Peyer's patch (tissue), 4 donors: ENCODE measurements at places on chromosomes 5 and 9. TPM values are rescaled to one million over a fixed set of nuclear protein-coding genes. Genes with fewer than 3 reads are reported as not detected.

- DNase-seq: no peak
Measured at GRCh38 chr9:116975126-116975525, 288.0 kb downstream of the TRIM32 start.

DNA sequence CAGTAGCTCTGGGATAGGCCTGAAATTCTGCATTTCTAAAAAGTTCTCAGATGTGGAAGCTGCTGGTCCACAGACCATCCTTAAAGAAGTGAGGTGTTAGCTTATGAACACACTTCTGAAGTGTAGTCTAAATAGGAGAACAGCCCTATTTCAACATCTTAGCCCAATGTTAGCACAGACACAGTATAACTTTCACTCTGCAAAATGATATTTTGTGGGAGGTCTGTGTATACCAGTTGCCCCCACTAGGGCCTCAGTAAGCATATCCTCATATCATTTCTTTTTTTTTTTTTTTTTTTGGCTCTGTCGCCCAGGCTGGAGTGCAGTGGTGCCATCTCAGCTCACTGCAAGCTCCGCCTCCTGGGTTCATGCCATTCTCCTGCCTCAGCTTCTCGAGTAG, 7.5 kb upstream of the HABP4 start:
- no peak for DNase-seq

DNA sequence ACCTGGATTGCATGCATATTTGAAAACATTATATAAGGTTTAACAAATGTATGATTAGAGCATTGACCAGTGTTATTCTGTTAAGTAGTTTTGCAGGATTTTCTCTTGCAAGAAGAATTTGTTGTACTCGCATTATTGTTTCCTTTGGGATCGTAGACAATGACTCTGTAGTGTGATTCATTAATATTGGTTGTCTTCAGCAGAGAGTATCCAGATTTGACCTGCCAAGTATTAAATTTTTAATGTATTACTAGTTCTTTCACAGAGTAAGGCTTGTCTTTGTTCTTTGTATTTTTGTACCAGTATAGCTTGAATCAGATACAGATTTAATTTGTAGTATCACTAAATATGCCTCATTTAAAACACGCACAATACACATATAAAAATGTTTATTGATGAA, 155.0 kb downstream of the PBX3 start:
- DNase-seq: no peak

DNA sequence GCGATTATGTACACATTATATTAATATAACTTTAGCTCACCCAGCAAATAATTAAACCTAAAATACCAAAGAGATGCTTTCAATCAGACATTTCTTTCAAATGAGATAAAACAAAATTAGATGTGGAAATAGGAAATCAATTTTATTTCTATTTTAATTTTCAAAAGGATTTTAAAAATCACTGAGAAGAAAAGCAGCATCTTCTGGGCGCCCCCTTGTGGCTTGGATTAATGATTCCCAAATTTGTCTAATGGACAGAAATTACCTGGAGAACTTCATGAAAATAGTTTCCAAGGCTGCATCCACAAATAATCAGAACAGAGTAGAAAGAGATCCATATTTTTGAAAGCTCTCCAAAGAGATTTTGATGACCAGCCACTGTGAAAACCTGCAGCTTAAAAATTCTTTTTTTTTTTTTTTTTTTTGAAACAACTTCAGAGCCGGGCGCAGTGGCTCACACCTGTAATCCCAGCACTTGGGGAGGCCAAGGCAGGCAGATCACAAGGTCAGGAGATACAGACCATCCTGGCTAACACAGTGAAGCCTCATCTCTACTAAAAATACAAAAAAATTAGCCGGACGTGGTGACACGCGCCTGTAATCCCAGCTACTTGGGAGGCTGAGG, 50.9 kb upstream of the CEMIP2 start:
- DNase-seq: peak; percentile 51

DNA sequence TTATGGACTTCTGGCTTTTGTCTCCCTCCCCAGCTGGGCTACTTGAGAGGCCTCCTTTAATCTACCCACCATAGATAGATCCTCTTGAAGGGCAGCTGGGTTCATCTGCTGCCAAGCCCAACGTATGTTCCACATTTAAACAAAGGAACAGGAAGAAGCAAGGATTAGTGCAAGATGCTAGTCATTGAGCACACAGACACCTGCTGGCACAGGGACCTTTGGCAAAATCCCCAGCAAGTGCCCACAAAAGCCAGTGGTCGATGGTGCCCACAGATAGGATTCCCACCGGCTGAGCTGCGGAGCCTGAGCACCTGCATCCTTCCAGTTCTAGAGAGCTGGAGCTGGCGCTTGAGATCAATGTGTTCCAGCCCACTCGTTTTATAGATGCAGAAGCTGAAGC, 57.7 kb upstream of the SHB start:
- no peak for DNase-seq

- DNase-seq: no peak
Measured at GRCh38 chr5:9318031-9318430, 227.8 kb downstream of the SEMA5A start.

- no peak for DNase-seq
Measured at GRCh38 chr5:1065891-1066650, 45.8 kb downstream of the SLC12A7 start.

GRCh38 chr5:56802205-56802604, 13.1 kb upstream of the MAP3K1 start:
- DNase-seq: no peak

GRCh38 chr5:68289498-68289897, 73.9 kb downstream of the PIK3R1 start:
- no peak for DNase-seq

DNA sequence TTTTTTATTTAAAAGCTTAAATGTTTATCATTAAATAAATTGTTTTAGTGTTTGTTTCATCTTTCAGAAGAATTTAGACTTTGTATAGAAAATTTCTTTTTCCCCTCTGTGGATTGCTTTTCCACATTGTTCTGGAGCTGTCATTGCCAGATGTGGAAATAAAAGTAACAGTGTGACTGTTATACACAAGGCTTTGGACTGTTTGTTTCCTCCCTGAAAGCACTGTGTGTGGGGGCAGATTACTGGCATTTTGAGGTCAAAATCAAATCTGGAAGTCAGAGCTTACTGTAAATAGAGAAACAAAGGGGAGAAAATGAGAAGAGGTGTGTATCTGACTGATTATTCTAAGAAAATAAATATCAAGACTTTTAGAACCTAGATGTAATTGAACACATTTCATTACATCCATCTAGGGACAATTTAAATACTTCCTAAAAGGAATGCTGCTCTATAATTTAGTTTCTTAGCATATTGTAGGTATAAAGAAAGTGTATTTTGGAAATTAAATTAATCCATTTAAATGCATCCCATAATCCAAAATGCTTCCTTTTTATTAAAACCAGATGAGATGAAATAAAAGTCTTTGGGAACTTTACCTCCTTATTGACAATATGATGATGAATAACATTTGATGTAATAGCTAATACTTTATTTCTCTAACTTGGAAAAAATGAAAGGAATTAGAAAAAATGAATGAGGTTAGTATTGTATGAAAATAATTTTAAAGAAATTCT, 51.9 kb downstream of the ERCC6L2 start:
- no peak for DNase-seq

DNA sequence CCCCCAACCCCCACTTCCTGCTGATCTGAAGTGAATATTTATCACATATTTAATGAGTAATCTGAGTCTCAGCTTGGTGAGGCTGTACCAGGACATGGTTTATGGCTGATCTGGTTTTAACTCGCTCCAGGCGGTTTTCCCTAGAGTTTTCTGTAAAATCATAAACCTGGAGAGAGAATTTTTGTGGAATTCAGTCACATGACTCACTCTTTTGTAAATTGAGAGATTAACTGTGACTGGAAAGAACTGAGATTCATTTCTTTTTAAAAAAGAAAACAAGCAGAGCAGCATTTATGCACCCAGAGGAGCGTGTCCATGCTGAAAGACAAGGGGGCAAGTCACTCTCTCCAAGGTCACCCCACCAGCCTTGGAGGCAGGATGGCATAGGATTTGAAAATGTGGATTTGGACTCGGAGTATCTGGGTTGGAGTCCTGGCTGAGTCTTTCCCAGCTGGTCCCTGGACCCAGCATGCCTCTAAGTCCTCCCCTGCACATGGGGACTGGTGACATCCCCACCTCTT, 81.8 kb downstream of the ZNF618 start:
- DNase-seq: no peak

DNA sequence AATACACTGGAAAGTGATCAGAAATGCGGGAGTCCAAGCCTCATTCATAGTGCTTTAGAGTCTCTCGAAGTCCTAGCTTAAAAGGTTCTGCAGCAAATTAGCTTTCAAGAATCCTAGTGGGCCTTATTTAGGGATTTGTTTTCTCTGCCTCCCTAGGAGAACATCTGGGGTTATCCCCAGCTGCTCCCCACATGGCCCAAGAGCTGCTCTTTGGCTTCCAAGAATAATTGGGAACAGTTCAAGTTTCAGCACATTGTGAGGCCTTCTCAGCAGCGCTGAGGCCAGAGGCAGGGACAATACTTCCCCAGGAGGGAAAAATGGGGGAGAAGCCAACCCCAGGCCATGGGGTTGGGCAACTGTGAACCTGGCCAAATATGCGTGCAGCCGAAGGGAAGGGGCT, 108.7 kb downstream of the LIFR start:
- DNase-seq: no peak

DNA sequence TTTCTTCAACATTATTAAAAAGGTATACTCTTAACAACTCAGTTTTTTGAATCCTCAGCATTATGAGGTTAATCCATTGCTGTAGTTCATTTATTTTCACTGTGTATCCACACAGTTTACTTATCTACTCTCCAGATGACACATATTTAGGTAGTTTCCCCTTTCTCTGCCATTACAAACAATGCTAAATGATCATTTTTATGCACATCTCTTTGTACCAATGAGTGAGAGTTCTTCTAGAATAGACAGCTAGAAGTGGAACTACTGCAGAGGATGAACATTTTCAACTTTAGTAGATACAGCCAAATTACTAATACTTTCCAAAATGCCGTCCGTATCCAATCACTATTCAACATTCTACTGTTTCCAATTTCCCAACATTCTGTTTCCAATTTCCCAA, 11.5 kb downstream of the AFF4 start:
- no peak for DNase-seq

GRCh38 chr9:121200356-121200755, 1.3 kb downstream of the RAB14 start:
- no peak for DNase-seq

GRCh38 chr5:103037673-103038455, 82.1 kb downstream of the GIN1 start:
- no peak for DNase-seq

DNA sequence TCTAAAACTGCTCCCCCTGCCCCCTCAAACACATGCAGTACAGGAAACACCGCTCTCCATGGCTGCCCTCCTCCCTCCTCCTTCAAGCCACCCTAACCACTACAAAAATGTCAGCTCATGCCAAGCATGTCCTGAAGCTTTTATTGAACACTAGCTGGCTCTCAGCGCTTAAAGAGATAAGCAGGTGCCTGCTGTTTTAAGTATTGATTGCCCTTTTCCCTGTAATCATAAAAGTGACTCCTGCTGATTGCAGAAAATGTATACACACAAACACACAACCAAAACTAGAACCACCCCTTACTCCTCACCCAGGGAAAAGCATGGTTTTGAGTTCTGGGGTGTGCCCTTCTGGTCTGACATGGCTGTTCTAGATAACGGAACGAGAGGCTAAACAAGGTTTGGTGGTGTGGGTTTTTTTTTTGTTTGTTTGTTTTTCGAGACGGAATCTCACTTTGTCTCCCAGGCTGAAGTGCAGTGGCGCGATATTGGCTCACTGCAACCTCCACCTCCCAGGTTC, 3.7 kb upstream of the UCK1 start:
- DNase-seq: no peak

DNA sequence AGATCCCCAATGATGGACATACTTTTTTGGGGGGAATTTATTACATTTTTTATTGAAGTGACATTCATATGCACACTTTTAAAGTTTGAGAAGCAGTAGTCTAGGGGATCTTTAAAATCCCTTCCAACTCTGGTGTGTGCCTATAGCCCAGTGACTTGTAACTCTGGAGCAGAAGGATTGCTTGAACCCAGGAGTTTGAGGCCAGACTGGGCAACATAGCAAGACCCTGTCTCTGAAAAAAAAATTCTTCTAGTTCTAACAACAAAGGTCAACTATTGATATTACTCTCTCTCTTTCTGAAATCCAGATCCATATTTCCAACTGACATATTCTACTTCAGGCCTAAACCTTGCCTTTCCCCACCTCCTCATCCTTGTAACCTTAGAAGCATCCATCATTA, 148.2 kb upstream of the SPRY4 start:
- no peak for DNase-seq

GRCh38 chr9:112187404-112187803, 12.3 kb upstream of the SUSD1 start:
- no peak for DNase-seq

DNA sequence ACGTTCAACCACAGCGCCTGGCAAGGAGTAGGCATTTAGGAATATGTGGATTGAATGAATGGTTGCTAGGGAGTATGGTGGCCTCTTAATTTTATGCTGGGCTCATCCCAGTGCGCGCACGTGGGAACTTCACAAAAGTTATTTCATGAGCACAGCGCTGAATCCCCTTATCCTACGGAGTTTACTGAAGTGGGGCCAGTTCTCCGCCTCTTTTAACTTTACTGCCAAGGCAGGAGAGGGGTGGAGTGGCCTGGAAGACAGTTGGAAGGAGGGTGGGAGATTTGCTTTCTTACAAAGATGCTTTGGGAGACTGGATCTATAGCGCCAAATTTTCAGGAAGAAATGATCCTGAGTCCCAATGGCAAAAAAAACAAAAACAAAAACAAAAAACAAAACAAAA, 326.5 kb downstream of the SH3GL2 start:
- no peak for DNase-seq

- DNase-seq: no peak
Measured at GRCh38 chr9:112784020-112784785, 33.6 kb downstream of the SNX30 start.

DNA sequence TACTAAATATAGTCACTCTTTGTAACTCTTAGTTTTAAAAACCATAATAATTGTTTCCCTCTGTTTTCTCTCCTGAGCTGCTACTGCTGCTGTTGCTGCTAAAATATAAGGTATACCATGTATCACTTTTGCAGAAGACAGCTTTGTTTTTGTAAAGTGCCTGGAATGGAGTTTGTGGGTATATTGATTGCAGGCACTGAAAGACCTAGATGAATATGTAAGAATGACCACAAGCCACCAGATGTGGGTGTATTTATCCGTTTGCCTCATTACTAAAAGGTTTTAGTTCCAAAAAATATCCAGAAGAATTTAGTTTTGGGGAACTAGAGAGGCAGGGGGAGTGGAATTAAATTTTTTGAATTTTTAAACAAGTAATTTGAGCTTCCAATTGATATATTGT, 151.1 kb upstream of the CDKN2B start:
- no peak for DNase-seq

SREK1 gene
- 99.8 TPM for total RNA-seq

TEX48 gene
- not detected for total RNA-seq

OSMR gene
- total RNA-seq: 18.0 TPM

CDC20B gene
- total RNA-seq: not detected

PTGR1 gene
- 518 TPM for total RNA-seq

FAM221B gene
- not detected for total RNA-seq

APBB3 gene
- 73.4 TPM for total RNA-seq

NCS1 gene
- total RNA-seq: 6.6 TPM

MARVELD2 gene
- 67.3 TPM for total RNA-seq
